ENCODE measurements at places on chromosomes 3 and 15. TPM values are rescaled to one million over a fixed set of nuclear protein-coding genes. Genes with fewer than 3 reads are reported as not detected.

Gene SETD5
- 164 TPM for total RNA-seq

Gene TTLL13
- 1.4 TPM for total RNA-seq

Gene TRA2B
- total RNA-seq: 311 TPM

Gene PLCH1
- 0.38 TPM for total RNA-seq

Gene AMIGO3
- total RNA-seq: 0.21 TPM

Gene C3orf49
- not detected for total RNA-seq
